Foreskin fibroblast (primary cell): ENCODE measurements at places on chromosomes 7 and 10.

- DNase-seq, result peak; percentile 83
Observed at GRCh38 chr7:82044497-82045080, 274.7 kb upstream of the HGF start.

- DNase-seq, result no peak
Observed at GRCh38 chr10:29050081-29050480, 238.8 kb upstream of the LYZL1 start.

DNA sequence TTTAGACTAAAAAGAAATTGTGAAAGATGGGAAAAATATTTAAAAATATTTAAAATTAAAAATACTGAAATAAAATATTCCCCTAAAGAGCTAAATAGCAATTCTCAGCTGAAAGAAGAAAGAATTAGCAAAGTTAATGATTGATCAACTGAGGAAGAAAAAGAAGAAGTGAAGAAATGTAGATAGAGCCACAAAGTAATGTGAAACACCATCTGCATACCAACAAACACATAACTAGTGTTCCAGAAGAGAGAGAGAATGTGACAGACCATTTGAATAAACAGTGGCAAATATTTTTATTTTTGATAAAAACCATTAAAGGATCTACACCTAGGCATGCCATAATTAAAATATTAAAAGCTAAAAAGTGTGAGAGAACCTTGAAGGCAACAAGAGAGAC lies 784.5 kb upstream of the ZWINT start:
- no peak for DNase-seq

DNA sequence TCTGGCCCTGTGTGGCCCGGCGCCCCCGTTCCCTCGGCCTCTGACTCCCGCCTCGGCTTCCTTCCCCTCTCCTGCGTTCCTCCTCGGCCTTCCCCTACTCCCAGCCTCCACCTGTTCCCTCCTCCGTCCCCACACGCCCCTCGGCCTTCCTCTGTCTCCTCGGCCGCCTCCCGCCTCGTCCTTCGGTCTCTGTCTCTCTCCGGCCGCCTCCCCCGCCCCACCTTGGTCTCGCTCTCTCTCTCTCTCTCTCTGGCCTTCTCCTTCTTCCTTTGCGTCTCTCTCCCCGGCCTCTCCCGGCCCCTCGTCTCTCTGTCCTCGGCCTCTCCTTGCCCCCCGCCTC lies 588 bp downstream of the GET4 start:
- no peak for DNase-seq

GRCh38 chr7:92156990-92157389 lies 22.0 kb downstream of the LRRD1 start:
- DNase-seq, result no peak

DNA sequence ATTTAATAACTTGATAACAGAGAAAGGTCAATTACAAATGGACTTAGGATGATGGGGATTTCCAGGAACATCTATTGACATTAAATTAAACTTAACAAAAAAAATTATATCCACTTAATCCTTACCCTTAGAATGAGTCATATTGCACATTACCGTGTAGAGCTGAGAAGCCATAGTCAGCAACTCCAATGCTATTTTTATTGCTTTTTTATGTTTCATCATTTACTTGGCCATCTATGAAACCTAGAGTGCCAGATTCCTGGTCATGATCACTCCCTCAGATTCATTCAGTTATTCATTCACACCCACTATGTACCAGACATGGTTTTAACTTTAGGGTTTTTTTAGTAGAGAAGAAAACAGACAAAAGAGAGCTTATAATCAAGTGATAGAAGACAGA lies 1180.4 kb downstream of the CNTNAP2 start:
- no peak for DNase-seq

GRCh38 chr7:108331971-108332370 lies 124.3 kb downstream of the NRCAM start:
- no peak for DNase-seq

DNA sequence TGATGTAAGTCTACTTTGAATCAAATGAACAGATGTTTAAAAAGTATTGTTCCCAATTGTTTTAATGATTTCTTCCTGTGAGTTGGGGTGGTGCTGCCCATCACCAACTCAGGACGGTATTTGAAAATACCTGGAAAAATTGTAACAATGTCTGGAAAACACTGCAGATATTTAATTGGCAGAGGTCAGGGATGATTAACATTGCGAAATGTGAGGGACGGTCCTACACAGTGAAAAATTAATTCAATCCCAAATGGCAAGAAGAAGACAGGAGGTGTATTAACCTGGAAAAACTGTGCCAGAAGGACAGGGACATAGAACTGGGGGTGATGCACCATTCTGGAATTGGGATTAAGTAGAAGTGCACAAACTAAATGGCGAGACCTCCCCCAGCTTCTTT lies 29.6 kb downstream of the ANKIB1 start:
- DNase-seq, result no peak

GRCh38 chr7:100589341-100589947 lies 3.3 kb downstream of the FBXO24 start:
- DNase-seq, result no peak

DNA sequence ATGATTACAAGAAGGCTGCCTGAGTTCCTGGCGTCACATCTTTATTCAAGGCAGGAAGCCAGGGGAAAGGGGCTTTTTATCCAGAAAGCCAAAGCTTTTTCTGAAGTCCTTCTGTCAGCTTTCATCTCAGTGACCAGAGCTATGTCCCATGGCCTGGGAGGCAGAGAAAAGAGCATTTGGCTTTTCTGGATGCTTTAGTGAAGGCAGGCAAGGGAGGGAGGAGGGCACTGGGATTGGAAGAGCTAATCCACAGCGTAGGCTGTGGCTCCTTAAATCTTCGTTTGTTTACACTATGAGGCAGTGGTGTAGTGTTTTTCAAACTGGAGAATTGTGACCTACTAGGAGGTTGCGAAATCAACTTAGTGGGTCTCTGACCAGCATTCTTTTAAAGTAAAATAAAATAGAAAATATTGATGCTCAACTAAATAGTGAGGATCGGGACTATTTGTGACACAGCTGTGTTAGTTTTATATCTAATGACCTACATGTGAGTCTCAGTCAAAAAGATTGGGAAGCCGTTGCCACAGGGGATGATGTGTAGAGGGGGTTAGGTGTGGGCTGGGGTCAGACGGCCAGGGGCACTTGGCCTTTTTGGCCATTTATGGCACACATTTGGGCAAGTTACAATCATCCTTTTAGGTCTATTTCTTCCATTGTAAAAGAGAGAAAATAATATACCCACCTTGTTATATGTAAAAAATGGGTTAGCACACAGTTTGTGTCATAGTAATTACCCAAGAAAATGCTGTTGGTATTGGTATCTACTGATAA lies 14.1 kb downstream of the CRYGN start:
- peak; percentile 36 for DNase-seq

GRCh38 chr7:84469034-84469433 lies 274.4 kb upstream of the SEMA3A start:
- no peak for DNase-seq

DNA sequence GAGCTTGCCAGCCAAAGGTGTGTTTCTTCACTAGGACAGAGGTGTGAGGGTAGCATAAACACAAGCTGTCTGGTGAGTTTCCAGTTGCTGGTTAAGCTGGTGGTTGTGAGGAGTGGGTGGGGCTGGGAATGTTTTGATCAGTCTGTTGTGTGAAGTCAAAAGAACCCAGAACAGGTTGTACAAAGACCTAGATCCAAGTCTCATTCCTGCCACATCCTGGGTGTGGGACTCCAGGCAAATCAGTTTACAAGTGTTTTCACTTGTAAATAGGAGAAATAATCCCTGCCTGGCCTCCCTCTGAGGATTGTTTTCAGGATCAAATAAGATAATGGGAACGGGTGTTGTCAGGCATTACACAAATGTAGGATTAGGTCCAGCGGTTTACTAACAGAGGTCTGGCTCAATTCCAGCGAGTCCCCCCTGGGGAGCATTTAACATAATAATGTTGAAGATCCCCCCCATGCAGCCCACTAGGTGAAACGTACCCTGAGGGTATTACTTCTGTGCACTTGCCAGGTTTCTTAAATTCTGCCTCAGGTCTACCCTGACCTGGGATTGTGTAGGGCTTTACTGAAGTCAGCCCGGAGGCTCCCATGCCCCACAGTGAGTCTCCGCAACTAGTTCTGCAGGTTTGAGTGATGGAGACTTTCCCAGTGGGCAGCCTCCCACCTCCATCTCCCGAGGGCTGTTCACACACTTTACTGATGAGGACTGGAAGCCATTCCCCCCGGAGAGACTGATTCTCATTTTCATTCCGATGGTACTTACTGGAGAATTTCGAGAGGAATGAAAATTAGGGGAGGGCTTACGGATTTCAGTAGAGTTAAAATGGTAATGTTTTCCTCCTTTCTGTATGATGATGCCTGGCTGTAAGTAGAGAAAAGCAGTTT lies 2.7 kb upstream of the FRAT2 start:
- DNase-seq, result peak; percentile 26

DNA sequence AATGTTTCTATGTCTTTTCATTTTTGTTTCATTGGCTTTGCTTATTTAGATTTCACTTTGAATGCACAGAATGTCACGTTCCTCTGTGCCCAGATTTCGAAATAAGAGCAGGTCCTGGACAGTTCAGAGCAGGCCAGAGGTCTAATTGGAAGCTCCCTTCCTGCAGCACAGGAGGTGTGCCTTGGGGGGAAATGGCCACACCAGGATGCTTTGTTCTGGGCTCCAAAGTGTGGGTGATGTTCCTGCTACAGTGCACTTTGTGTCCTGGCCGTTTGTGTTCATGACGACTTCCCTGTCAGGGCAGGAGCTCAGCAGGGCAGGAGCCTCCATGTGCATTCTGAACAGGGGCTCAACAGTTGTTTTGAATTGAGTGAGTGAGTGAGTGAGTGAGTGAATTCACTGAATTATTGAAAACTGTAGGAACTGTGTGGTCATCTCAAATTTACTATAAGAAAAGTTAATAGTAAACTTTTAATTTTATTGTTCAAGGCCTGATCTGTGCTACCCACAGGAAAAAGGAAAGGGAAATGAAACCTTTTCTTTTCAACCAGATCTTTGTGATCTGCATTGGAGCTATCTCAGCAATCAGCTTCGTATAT lies 109.5 kb upstream of the GJD4 start:
- peak; percentile 48 for DNase-seq

- no peak for DNase-seq
Observed at GRCh38 chr7:36232555-36232954, 79.5 kb downstream of the EEPD1 start.

DNA sequence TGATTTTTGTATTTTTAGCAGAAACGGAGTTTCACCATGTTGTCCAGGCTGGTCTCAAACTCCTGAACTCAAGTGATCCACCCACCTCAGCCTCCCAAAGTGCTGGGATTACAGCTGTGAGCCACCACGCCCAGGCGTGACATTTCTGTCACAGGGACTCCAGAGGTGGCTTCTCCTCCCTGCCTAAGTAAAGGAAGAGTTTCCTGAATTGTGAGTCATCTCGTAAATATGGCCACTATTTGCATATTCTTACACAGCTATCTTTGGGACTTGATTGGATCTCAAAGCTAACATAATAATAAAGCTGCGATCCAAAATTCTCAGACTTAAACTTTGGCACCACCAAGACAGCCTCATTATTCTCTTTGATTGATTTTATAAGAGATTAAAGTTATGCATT lies 50.1 kb downstream of the ADARB2 start:
- no peak for DNase-seq

DNA sequence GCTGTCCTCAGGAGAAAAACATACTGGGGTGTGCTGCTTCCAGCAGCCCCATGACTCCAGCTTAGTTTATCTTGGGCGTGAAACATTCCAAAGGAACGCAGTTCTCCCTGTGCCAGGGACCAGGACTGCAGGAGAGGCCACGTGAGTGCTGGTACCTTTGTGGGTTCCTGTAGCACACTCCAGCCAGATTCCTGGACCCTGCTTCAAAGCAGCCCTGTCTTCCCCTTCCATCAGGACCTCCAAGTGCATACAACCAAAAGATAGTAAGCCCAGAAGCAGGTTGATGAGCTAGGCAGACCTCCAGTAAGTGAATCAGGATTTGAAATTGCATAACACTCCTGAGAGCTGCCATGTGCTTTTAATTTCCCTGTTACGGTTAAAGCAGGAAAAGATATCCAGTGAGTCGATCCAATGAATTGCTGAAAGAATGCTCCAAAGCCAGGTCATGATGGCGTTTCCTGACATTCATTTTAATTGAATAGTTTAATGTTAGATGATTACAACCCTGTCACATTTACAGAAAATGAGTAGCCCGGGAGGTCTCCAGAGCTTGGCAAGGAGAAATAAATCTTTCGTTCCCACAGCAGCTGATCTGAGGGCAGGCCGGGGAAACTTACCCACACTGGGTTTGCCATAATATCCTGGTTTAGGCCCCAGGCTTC lies 38.9 kb upstream of the CPXM2 start:
- peak; percentile 59 for DNase-seq
